ENCODE measurements at places on chromosomes 11 and 22.

DNA sequence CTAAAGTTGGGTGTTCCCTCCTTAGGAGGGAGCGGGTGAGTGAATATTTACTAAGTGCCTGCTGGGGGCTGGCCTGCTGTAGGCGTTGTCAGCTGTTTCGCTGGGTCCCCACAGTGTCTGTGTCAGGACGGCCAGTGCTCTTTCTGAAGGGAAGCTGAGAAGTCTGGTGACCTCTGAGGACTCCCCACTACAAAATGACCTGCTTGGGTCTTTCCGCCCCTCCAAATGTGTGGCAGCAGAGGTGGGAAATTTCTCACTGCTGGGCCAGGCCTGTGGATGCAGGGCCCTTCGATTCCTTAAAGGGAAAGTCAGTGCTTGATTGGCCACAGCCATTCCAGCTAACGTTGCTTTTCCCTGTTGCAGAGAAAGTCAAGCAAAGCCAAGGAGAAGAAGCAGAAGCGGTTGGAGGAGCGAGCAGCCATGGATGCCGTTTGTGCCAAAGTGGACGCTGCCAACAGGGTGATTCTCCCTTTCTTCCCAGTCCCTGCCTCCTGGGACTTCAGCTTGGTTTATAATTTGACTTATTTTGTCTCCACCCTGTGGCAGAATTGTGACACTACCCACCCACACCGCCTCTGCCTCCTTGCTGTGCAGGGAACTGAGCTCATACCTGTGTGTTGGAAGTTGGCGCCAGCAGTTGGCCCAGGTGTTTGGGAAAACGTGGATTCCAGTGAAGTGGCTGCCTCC lies 6.8 kb downstream of the NAA40 start:
- DNase-seq = peak; percentile 60

GRCh38 chr11:118435290-118435892 lies 901 bp upstream of the KMT2A start:
- DNase-seq = peak; percentile 64

DNA sequence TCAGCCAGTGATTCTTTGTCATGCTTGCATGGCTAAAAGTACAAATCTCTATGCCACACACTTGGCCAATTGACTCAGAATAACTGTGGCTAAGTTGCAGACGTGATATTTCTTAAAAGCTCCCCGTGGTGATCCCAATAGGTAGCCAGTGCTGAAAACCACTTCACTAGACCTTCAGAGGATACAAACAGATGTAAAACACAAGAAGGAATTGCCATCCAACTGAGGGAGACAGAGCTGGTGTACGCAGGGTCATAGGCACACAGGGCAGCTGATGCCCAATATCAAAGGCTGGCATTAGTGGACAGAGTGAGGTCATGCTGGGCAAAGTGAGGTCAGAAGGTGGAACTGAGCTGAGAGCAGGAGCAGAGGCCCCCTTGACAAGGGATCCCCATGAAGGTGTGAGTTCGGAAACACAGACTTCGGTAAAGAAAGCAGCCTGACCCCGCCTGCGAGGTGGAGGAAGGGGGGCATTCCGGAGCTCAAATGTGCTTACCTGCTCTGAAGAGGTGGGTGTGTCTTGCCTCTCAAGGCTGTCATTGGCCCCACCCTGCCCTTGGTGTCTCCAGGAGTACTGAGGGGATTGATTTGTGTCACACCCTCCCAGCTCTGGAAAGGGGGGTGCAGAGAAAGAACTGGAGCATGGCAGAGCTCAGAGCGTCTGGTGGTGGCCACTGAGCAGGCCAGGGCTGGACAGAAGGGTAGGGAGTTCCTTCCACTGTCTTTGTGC lies 344.9 kb upstream of the B3GAT1 start:
- no peak for DNase-seq

DNA sequence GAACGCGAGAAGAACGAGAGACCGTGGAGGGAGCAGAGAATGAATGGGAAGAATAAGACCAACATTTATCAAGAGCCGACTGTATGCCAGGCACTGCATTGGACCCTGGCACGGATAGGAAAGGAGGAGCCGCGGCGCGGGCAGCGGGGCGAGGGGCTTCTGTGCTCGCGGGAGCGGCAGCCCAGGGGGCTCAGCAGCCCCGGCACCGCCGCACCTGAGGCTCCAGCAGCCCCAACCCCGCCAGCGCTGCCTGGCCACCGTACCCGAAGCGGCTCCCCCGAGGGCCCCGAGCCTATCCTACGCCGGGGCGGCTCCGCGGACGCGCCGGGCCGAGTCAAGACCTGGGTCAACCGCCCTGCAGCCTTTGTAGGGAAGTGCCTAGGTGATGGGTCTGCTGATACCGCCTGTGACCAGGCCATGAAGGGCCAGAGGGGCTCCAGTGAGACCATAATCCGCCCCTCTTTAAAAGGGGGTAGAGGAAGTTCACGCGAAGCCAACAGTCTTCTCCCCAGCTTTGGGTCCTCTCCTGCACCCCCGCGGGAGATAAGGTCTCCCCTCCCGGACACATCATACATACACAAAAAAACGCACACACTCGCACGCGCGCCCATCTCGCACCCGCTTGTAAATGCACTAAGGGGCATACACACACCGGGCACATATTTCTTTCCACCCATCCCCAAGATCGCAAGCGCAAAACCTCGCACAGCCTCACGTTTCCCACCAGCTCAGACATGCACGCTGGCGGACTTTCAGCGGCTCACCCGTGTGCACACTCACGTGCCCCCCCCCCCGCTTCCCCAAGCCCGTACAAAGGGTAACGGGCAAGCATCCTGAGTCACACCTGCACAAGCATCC lies 935 bp upstream of the RTN4RL2 start:
- no peak for DNase-seq

- DNase-seq = no peak
Measured at GRCh38 chr11:83649528-83649855, 363.3 kb upstream of the CCDC90B start.

DNA sequence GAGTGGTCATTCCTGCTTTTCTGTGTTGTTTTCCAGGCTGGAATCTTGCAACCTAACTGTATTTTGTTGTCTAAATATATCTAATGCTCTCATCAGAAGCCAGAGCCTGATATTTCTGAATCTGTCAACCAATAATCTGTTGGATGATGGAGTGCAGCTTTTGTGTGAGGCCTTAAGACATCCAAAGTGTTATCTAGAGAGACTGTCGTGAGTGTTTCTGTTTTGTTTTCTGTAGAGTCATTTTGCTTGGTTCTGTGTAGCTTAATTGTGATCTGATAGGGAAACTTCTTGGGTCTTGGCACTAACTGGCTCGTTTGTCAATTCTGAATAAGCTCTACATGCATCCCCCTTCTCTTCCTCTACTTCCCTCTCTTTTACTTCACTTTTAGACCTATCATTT lies 31.2 kb upstream of the RBMXL2 start:
- no peak for DNase-seq

DNA sequence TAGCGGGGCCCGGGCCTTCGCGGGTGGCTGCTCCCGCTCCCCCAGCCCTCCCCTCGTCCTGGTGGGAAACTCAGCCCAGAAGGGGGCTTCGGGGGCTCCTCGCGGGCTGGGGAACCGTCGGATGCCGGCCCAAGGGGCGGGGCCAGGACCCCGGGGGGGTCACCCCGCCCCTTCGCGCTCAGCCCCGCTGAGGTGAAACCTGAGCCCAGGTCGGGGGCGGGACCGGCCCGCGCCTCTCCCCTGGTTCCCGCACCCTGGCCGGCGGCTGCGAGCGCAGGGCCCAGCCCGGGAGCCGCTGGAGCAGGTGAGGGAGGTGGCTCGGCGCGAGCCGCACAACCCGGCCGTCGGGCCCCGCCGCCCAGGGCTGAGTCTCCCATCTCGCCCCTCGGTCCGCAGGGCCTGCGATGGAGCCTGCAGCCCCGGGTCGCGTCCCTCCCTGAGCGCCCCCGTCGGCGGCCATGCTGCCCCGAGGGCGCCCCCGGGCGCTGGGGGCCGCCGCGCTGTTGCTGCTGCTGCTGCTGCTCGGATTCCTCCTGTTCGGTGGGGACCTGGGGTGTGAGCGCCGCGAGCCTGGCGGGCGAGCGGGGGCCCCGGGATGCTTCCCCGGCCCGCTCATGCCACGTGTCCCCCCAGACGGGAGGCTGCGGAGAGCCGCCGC lies at the start of gene LARGE2:
Gene LARGE2 (plus strand): TSS at position 232 of the 658 bp plus-strand sequence. CDS start 227 bp downstream, at position 459.
- no peak for DNase-seq

GRCh38 chr11:64021757-64022093 lies 14.0 kb upstream of the FLRT1 start:
- no peak for DNase-seq

- DNase-seq = no peak
Measured at GRCh38 chr22:49961601-49962011, 1.0 kb downstream of the PIM3 start.

DNA sequence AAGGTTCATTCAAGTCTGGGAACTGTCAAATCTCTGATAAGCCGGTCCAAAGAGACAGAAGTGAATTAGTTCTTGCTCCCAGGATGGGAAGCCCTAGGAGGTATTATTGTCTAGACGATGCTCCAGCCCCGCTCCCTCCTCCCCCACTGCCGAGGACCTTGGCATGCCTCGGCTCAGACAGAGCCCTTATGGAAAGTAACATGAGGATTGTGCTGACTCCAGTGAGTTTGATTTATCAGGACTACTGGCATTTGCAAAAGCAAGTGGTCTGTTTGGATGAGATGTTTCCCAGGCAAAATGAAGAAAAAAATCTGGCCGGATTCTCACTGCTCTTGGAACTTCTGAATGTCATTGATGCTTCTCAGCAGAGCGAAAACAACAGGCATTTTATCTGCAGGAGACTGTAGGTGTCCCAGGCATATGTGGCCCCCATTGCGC lies 341.0 kb downstream of the ETS1 start:
- no peak for DNase-seq

DNA sequence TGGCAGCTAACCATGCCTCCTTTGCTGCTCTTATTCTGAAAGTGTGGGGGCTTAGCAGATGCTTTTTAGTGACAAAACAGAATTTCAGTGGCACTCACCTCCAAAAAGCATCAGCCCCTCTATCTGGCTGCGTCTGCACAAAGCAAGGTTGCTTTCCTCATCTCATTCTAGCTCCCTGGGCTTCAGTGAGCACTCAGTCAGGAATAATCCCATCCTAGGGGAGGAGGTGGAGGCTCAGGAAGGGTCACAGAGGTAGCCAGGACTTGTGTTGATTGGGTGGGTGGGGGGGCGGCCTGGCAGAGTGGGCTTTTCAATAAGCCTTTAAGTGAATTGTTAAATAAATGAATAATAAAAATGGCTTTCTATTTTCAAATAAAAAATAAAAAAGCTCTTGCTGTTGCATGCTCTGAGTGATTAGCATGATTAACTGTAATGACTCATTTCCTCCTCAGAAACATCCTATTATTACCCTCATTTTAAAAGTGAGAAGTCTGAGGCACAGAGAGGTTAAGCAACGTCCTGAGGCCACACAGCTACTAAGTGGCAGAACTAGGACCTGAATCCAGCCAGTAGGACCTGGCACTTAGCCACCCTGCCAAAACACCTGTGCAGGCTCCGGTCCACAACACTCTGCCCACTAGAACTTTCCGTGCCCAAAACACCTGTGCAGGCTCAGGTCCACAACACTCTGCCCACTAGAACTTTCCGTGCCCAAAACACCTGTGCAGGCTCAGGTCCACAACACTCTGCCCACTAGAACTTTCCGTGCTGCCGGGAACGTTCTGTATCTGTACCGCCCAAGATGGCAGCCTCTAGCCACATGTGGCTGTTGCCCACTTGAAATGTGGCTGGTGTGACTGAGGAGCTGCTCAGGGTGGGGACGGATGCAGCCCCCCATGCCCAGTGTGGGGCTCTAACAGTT lies 5.5 kb downstream of the B3GAT1 start:
- DNase-seq = no peak

GRCh38 chr11:96275801-96276594 lies 67.0 kb downstream of the MAML2 start:
- no peak for DNase-seq

DNA sequence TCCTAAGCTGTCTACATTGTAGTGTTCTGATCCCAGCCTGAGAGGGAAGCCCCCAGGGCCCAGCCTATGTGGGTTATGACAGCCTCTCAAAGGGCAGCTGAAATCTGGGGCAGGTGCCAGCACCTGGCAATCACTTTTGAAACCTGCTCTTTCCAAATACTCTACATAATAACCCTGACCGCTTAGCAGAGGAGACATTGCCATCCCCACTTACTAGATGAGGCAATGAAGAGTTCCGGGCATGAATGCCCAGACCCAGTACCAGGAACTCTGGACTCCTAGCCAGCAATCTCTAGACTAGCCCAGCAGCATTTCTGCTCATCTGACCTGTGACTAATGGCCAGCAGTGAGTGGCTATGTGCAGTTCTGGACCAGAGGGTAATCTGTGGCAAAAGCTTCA lies 412.4 kb upstream of the CADM1 start:
- DNase-seq = no peak

- DNase-seq = no peak
Measured at GRCh38 chr11:113967361-113967760, 7.5 kb upstream of the HTR3A start.

DNA sequence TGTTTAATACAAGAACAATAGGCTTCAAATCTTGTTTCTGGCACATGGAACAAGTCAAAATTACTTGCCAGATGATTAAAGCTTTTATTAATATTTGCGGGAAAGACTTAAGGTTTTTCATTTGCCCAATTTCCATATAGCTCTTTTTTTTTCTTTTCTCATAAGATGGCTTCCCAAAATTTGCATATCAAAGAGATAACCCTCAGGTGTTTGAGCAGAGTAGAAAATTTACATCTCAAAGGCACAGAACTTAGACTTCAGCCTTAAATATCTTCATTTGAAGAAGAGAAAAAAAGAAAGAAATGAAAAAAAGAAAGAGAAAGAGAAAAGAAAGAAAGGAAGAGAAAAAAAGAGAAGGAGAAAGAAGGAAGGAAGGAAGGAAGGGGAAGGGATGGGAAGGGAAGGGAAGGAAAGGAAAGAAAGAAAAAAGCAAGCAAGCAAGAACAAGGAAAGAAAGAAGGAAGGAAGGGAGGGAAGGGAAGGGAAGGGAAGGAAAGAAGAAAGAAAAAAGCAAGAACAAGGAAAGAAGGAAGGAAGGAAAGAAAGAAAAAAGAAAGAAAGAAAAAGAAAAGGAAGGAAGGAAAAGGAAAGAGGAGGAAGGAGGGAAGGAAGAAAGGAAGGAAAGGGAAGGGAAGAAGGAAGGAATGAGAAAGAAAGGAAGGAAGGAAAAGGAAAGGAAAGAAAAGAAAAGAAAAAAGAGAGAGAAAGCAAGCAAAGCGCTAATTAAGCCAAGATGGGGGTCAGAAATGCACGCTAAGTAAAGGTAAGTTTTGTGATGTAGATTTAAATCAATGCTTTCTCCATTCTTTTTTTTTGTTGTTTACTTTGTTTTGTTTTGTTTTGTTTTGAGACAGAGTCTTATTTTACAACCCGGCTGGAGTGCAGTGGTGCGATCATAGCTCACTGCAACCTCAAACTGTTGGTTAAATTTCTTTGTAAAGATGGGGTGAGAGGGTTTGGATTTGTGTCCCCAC lies 20.2 kb upstream of the IFITM3 start:
- no peak for DNase-seq

- DNase-seq = no peak
Measured at GRCh38 chr22:50009251-50009650, 3.3 kb downstream of the IL17REL start.

GRCh38 chr11:123438131-123438627 lies 8.1 kb downstream of the GRAMD1B start:
- no peak for DNase-seq

GRCh38 chr11:84993386-84993785 lies 633.8 kb downstream of the DLG2 start:
- DNase-seq = no peak
